Panc1 (cell line): ENCODE measurements at places on chromosomes 2 and 18. TPM values are rescaled to one million over a fixed set of nuclear protein-coding genes. Genes with fewer than 3 reads are reported as not detected.

Gene NDC80
- total RNA-seq: 36.0 TPM

GRCh38 chr2:56047136-56047535 is 123.6 kb upstream of the EFEMP1 start:
- no peak for DNase-seq

DNA sequence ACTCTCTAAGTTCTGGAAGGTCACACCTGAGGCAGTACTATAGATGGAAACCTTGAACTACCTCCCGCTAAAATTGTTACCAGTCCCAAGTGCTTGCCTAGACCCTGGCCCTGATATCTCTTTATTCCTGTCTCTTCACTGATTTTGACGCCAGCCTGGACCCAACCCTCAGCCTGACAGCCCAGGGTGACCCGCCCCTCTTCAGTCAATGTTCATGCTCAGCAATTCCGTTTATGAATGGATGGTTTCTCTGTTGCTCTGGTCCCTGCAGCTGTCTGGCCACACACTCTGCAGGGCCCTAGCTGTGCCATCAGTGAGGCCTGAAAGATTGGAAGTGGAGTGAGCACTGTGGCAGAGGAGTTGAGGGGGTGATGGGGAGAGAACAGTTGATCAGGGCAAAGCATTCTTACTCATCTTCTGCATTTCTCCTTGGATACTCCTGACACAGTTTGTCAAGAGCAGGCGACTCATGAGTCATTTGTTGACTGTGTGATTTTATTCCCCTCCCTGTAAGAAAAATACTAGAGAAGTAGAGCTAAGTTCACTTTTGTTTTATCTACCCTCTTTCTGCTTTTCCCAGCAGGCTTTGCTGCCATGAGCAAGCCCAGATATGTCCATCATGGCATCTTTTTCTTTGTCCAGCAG is 46.0 kb downstream of the NPAS2 start:
- peak; percentile 71 for DNase-seq

- no peak for DNase-seq
Observed at GRCh38 chr18:77078690-77079070, 53.9 kb downstream of the MBP start.

GRCh38 chr2:102486941-102487702 is 14.1 kb downstream of the SLC9A4 start:
- no peak for DNase-seq

DNA sequence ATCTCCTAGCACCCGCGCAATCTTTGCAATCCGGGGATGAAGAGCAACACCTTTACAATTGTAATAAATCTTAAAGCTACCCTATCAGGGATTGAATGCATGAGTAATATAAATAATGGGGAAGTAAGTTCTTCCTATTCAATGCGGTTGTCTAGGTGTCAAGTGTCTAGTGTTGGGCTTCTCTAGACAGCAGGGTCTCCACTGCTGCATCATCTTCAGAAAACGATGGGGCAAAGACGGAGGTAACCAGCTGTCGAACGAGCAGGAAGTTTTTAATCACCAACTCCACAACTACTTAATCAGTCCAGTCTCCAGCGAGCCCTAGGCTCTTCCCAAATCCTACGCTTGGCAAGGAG is 573 bp downstream of the STAM2 start:
- no peak for DNase-seq

DNA sequence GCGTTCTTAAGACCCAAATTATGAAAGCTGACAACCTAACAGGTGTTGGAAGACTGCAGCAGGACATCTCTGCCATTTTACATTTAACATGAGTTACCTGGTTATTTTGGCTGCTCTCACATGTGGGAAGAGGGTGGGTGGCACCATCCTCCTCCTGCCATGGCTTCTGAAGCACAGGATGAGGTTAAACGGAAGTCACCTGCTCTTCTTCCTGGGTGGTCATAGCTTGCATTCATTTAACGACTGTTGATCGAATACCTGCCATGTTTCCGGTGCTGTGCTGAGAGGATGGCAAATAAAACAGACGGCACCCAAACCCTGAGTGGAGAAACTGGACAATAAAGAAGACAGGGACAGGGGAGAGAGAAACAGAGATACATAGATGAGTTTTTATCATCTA is 118.0 kb downstream of the RHBDD1 start:
- DNase-seq: no peak

- DNase-seq: no peak
Observed at GRCh38 chr2:210442457-210442856, 34.1 kb downstream of the LANCL1 start.

- DNase-seq: no peak
Observed at GRCh38 chr2:3613524-3613905, 18.6 kb downstream of the COLEC11 start.

DNA sequence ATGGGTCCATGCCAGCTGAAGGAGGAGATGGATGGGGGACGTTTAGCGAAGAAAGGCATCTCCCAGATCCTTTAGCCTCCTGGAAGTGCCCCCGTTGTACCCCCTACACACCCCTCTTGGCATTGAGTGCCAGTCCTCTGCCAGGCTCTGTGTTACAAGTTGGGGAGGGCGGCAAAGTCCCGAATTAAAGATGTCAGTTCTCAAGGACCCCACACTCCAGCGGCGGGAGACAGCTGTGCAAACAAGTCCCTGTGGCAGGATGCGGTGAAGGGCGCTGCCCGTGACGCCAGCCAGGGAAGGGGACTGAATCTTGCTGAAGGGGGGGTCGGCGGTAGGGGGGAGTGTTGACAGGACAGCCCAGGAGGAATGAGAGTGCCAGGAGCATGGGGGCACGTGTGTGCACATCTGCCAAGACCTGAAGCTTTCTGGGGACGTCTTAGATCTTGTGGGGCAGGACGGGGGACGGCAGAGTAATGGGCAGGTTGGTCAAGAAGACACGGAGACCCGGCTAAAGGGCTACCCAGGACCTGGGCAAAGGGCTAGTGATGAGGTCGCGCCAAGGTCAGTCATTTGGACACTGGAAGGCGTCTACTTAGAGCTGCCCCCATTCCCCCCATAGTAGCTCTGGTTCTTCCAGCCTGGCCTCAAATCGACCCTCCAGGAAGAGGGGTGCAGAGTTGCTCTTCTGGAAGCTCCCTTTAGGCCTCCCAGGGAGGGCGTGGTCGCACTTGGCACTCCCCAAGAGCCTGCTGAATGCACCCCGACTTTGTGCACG is 2.8 kb upstream of the CTDSP1 start:
- no peak for DNase-seq

- no peak for DNase-seq
Observed at GRCh38 chr2:66915237-66915636, 480.3 kb downstream of the MEIS1 start.
